ENCODE measurements at places on chromosomes 16 and 17. TPM values are rescaled to one million over a fixed set of nuclear protein-coding genes. Genes with fewer than 3 reads are reported as not detected.

- no peak for DNase-seq
Observed at GRCh38 chr17:34719569-34719968, 140.2 kb downstream of the TMEM132E start.

DNA sequence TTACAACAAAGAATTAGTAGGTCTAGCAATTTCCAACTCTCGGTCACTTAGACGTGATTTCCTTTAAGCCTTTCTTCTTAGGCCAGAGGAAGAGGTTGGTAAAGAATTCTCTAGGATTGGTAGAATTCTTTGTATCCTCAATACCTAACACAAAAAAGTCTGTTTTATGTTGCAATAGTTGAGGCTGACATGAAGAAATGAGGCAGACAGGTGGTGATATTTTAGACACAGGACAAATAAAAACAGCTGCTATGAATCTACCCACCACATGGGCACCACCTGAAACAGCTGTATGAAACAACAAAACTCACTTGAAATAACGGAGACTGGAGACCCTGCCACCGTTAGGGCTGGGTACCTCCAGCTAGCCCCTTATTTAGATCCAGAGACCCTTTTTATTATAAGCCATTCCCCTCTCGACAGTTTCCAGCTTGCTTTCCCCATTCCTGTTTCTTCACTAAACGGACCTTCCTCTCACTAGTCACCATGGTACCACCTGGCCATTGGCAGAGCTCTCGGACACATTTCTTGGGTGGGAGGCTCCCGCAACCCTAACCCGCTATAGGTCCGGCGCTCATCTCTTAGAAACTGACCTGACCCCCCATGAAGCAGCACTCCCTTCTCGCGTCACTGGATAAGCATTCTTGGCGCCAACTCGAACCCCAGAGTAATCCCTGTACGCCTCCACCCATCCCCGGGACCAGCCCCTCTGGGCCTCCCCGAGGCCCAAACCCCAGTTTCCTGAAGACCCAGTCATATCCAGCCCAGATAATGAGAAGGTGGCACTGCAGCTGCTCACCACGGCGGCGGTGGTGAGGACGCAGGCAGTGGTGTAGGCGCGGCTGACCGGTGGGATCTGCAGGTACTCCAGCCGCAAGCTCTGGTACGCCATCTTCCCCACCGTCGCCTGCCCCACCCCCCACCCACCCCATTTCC lies at the start of gene DERL2:
TSS of gene DERL2 (minus strand) at position 909 of the 936 bp plus-strand sequence. CDS start at position 892, 17 bp downstream.
- no peak for DNase-seq

The CCDC182 gene
- total RNA-seq: not detected

GRCh38 chr17:72176951-72177660 lies 56.3 kb downstream of the SOX9 start:
- DNase-seq: no peak

The BRIP1 gene
- 7.1 TPM for total RNA-seq

GRCh38 chr16:23055481-23055880 lies 93.8 kb downstream of the USP31 start:
- no peak for DNase-seq

The TBC1D3K gene
- total RNA-seq: not detected

- no peak for DNase-seq
Observed at GRCh38 chr17:58305626-58306025, 23.0 kb downstream of the TSPOAP1 start.

The LGALS9C gene
- not detected for total RNA-seq

The DPEP2 gene
- total RNA-seq: not detected

DNA sequence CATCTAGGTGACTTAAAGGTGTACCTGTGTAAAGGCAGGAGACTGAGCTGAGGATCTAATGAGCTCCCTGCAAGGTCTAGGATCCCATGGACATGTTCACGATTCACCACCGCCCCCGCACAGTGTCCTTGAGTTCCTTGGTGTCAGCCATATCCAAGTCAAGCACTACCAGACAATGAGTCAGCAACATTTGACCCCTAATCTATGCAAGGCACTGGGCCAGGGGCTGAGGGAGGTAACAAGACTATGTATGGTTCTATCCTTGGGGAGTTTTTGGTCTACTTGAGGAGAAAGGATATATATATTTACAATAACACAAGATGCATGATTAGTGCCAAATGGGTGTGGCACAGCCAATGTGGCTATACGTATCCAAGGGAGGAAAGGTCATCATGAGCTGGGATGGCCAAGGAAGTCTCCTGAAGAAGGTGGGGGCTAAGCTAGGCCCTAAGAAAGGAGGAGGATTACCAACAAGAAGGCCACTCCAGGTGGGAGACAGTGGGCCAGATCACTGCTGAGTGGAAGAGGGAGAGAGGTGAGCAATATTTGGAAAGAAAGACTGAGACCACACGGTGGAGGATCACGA lies 35.0 kb downstream of the ITGB3 start:
- DNase-seq: no peak

DNA sequence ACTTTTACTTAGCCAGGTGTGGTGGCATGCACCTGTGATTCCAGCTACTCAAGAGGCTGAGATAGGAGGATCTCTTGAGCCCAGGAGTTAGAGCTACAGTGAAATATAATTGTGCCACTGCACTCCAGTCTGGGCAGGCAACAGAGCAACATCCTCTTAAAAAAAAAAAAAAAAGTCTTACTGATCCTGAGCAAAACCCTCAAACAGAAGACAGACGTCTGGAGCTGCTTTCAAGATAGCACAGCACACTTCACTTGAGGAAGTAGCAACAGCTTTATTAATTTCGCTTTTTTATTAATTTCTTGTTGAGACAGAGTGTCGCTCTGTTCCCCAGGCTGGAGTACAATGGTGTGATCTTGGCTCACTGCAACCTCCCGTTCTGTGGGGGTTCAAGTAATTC lies 10.2 kb upstream of the GGA2 start:
- no peak for DNase-seq

The CACNG5 gene
- not detected for total RNA-seq

- no peak for DNase-seq
Observed at GRCh38 chr16:29665294-29666077, 2.4 kb downstream of the SPN start.
